Activated CD8-positive, alpha-beta memory T cell treated with anti-CD3 and anti-CD28 coated beads, Interleukin-2, amount 50 U/mL, for 4 hours (primary cell): ENCODE measurements at places on chromosomes 12 and 14.
A peak's percentile ranks its signal among the peaks of the same experiment; 100 is the strongest.

GRCh38 chr12:98895086-98895651 is 250.1 kb downstream of the APAF1 start:
- no peak for DNase-seq

DNA sequence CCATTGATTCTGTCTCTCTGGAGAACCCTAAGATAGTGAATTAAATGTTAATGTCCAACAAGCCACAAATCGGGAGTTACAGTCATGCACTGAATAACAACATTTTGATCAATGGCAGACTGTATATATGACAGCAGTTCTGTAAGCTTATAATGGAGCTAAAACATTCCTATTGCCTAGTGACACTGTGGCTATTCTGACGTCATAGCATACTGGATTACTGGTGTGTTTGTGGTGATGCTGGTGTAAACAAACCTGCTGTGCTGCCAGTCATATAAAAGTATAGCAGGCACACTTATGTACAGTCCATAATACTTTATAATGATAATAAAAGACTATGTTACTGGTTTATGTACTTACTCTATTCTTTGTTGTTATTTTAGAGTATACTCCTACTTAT is 56.7 kb upstream of the BICD1 start:
- no peak for DNase-seq

- DNase-seq: no peak
Measured at GRCh38 chr12:79296871-79297270, 393.9 kb downstream of the PAWR start.

DNA sequence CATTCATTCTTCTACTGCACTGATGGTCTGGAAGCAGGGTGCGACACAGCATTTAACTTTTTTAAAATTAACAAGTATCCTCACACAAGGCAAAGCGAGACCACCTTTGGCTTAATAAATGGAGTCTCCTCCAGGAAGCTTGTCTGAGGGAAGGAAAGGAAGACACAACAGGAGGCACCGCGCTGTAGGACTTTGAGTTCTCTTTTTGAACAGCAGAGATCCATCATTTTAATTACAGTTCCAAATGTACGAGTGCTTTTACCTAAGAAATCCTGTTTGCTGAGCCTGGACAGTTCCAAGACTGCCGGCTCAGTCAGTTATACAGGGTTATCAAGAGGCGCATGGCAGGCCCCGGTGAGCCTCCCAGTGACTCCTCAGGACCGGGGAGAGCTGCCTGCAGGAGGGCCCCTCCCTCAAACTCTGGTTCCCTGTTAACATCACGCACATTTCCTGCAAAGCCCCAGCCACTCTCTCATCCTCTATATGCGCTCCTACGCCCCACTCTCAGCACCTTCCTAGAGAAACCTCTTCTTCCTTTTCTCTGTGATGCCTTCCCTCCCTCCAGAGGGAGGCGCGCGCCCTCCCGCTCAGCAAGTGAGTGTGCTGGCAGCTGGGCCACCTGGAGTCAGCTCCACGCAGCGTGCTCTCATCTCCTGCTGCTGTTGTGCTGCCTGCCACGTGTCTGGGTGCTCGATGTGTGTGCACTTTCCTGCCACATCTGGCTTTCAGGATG is 46.1 kb downstream of the STX2 start:
- DNase-seq: no peak

DNA sequence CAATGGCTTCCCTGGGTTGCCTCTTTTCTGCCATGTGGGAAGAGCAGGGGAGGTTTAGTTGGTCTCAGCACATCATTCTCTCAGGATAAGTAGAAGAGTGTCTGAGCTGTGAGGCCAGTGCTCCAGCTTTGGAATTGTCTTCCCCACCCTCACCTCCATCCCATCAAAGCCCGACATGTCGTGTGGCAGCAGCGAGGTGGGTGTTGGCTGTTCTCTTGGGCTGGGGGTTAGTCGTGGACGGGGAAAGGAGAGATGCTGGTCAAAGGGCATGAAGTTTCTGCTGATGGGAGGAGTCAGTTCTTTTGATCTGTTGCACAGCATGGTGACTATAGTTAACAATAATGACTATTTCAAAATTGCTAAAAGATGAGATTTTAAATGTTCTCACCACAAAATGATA is 404.2 kb downstream of the TMEM121 start:
- DNase-seq: no peak

- DNase-seq: no peak
Measured at GRCh38 chr12:65343801-65344200, 65.3 kb downstream of the MSRB3 start.

- DNase-seq: peak; percentile 14
Measured at GRCh38 chr12:22321638-22322037, 12.9 kb downstream of the ST8SIA1 start.
